ENCODE measurements at places on chromosomes 1 and 21. TPM values are rescaled to one million over a fixed set of nuclear protein-coding genes. Genes with fewer than 3 reads are reported as not detected.

CRYBG2 gene
- 10.3 TPM for total RNA-seq

FCRL6 gene
- total RNA-seq, result 7.3 TPM

FLG2 gene
- total RNA-seq, result not detected

CD2 gene
- total RNA-seq, result 229 TPM

KCNJ9 gene
- total RNA-seq, result not detected

PCP4 gene
- total RNA-seq, result not detected

CD164L2 gene
- total RNA-seq, result not detected

TINAGL1 gene
- total RNA-seq, result not detected

C4BPA gene
- total RNA-seq, result not detected

IL10 gene
- total RNA-seq, result not detected

ANGPTL3 gene
- total RNA-seq, result not detected

ITGB2 gene
- 416 TPM for total RNA-seq

FAM72A gene
- total RNA-seq, result 21.3 TPM

OR6K3 gene
- not detected for total RNA-seq

- no peak for DNase-seq
Observed at GRCh38 chr1:12338017-12338416, 108.2 kb downstream of the VPS13D start.

- no peak for DNase-seq
Observed at GRCh38 chr1:151039521-151039920, 3.1 kb downstream of the BNIPL start.

DNA sequence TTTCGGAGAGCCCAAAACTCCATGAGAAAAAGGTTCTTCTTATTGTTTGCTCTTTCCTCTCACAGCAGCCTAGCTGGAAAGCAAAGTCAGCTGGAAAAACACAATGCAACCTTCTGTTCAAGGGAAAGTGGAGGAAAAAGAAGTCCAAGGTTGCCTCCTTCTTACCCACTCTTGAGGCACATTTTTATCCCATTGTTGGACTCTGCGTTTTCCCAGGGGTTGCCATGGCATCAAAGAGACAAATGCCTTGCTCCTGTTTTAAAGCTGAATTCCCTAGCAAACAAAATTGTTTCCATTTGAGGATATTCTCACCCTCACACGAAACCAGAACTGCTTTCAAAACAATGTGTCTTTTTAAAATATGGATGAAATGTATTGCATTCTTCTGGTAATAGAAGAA is 45.1 kb upstream of the PALMD start:
- DNase-seq, result no peak

DNA sequence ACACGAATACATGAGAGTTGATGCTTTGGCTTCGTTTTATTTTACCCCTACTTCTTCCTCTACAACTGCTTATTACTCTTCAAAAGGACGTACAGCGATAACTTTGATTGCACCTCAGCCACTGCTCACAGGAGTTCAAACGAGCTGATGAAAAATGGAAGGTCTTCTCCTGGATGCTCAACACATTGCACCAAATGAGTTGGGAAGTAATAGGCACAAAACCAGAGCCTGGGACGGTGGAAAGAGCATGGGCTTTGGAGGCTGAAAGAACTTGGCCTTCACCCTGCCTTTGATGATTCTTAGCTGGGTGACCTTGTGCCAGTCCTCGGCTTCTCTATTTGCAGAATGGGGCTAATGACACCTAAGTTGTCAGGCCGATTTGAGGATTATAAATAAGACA is 4.8 kb downstream of the CD53 start:
- no peak for DNase-seq

GRCh38 chr1:174999936-175000696 is at the start of gene CACYBP:
Gene CACYBP, plus strand, starts transcription at chr1:174999947. Its CDS starts 234 bp downstream, at chr1:175000181.
- no peak for DNase-seq

DNA sequence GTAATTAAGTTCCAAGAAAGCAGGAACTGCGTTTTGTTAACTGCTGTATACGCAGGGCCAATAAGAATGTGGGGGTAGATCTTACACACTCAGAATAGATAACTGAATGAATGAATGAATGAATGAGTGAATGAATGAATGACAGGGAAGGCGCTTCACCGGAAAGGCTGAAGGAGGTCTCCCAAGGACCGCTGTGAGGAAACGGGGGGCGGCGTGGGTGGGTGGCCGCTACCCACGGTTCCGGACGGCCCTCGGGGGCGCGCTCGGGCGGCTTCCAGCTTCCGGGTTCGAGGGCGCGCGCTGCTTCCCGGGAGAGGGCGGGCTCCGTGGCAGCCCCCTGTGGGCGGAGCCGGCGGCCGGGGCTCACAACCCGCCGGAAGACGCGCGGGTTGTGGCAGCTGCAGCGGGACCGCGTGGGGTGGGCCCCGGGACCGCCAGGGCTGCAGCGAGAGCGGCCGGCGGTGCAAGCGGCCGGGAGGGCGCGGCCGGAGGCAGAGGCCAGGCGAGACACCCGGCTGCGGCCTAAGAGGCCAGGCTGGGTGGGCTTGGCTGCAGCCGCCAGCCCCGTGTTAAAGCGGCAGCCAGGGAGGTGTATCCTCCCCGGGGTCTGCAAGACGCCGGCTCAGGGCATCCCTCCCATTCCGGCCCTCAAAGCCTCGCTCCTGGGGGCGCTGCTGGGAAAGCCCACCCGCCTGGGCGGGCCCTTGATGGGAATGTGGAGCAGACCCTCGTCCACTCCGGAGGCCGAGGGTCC is at the start of gene ZFP69:
Gene ZFP69 (plus strand): TSS at position 367 of the 754 bp plus-strand sequence. CDS start 2,072 bp downstream, outside the sequence.
- DNase-seq, result peak; percentile 90

- DNase-seq, result no peak
Observed at GRCh38 chr21:29641635-29642550, 297.9 kb downstream of the GRIK1 start.

DNA sequence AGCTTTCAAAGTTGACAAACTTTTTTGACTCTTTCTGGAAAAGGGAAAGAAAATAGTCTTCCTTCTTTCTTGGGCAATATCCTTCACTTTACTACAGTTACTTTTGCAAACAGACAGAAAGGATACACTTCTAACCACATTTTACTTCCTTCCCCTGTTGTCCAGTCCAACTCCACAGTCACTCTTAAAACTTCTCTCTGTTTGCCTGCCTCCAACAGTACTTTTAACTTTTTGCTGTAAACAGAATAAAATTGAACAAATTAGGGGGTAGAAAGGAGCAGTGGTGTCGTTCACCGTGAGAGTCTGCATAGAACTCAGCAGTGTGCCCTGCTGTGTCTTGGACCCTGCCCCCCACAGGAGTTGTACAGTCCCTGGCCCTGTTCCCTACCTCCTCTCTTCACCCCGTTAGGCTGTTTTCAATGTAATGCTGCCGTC is 160.8 kb upstream of the SGIP1 start:
- no peak for DNase-seq

DNA sequence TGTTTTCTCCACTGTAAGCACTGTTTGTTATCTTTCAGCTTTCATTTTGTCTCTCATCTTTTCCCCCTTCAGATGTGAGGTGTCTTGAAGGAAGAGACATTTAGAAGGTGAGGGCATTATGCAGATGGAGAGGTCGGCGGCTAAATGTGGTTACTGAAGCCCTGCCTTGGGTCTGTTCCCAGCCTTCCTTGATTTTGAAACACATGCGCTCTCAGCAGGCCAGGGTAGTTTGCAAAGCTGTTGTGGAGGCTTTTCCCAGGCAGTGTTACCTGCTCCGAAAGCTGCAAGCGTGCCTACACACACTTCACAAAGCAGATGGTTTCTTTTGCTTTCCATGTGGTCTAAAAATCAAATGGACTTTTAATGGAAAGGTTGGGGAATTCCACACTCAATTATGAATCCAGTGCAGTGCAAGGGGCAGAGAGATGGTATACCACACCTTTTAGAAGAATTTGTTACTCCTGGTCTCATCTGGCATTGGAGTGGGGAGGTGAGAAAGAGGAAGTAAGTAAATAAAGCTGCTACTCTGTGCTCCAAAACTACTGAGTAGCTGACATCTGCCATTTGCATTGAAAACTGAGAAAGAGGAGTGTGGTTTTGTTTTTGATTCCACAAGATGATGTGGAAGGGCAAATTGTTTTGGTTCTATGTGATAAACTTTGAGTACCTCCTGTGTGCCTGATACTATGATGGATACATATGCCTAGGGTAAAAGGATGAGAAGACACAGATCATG is 91.9 kb downstream of the NFIA start:
- DNase-seq, result no peak

DNA sequence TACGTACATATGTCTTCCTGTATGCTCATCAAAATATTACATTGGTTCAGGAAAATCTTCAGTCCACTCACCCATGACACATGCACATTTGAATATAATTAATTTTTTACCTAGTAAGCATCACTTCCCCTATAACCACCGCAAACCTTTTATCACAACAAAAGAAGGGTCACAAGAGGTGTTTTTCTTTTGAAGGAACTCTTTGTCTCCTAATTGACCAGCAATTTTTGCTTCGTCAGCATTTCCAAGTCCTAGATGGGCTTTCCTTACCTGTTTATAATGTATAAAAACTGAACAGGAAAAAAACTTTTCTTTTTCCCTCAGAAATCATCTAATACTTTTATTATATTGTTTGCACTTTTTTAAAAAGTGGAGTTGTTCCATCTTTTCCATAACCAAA is 631.3 kb downstream of the PLA2G4A start:
- no peak for DNase-seq

DNA sequence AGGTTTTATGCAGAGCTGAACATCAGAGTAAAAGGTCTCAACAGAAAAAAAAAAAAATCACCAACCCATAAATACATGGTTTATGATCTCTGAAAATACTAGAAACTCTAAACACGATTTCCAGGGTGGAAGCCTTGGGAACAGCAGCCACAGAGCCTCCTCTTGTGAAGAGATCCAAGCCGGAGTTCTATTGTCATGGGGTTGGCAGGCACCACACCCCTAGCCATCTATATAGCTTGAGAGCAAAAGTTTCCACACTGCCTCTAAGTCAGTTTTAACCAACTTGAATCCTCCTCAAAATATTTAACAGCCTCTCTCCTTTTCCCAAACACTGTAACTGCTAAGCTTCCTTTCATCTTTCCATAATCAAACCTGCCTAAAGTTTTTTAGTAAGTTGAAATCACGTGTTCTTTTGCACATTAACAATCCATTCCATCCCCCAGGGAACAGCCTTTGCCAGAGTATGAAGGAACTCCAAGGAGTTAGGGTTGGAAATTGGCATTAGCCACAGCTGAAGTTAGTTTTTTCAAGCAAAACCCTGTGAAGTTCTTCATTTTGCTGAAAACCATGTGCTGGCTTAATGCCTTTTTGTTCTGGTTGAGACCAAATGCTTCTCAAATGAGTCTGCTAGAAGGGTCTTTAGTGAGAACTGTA is 13.8 kb upstream of the SEC16B start:
- no peak for DNase-seq

DNA sequence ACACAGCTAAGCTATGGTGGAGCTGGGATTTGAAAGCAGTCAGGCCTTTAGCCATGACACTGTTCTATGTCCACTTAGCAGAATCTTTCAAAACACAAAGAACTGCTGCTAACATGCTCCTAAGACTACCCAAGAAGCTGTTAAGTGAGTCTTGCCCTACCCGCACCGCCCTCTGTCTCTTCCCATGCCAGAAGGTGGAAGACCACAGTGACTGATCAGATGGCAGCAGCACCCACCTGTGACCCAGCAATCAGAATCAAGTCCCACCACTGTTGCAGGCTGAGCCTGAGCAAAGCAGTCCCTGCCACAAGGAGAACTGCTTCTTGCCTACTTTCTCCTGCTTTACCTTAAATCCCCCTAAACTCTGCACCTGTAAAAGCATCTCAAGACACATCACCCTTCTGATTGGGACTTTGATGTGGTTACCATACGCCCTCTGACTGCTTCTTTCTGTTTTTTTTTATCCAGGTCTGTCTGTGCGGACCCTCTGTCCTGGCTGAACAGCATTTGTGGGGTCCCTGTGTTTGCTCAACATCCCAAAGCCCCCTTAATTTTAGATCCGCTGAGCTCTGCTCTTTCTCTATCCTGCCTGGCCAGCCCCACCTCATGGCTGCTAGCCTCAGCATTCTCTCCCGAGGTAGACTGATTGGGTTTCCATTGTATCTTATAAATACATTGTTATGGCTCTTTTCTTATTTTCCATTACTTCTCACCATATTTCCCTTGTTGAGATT is 16.0 kb downstream of the IRF2BP2 start:
- no peak for DNase-seq

GRCh38 chr1:159943908-159944622 is 1.3 kb downstream of the IGSF9 start:
- DNase-seq, result no peak

DNA sequence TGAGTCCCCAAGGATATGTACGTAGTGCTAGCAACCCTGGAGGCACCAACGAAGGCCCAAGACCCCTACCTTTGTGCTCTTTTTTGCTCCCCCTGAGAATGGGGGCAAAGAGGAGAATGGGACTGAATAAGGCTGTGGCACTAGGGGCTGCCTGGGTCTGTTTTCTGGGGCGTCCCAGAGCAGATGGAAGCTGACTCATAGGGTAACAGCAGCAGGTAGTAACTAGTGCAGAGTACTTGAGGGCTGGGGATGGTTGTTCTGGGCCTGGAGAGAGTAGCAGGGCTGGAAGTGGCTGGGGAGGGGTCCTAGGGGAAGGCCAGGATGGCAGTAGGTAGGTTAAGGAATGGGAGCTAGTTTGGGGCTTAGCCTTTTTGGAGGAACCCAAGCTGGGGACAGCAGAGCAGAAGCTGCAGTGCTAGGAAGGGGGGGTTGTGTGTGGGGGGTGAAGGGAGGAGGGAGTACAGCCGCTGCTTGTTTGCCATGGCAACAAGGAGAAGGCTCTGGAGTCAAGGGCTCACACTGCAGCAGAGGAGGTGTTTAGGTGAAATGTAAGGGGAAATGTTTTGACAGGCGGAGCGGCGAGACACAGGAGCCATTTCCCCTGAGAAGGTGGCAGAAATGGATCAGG is 1.8 kb downstream of the NCDN start:
- no peak for DNase-seq

DNA sequence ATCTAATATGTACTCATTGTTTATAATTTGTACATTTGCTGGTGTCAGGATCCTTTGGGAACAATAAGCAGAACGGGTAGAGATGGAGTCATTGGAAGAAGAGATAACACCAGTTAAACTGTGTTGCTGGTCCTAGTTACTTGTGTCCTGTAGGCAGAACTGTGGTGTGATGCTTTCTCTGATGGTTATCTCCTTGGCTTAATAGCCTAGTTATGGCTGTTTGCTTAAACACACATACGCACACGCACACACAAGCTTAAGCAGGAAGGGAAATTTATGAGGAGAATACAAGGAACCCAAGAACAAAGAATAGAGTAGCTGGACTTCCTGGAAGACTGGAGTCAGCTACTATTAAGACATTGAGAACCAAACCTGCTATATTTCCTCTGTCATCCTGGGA is 5.7 kb upstream of the PKN2 start:
- DNase-seq, result no peak

- no peak for DNase-seq
Observed at GRCh38 chr1:172376431-172376830, 44.1 kb upstream of the C1orf105 start.

GRCh38 chr21:15058854-15059263 is 5.9 kb downstream of the NRIP1 start:
- no peak for DNase-seq

DNA sequence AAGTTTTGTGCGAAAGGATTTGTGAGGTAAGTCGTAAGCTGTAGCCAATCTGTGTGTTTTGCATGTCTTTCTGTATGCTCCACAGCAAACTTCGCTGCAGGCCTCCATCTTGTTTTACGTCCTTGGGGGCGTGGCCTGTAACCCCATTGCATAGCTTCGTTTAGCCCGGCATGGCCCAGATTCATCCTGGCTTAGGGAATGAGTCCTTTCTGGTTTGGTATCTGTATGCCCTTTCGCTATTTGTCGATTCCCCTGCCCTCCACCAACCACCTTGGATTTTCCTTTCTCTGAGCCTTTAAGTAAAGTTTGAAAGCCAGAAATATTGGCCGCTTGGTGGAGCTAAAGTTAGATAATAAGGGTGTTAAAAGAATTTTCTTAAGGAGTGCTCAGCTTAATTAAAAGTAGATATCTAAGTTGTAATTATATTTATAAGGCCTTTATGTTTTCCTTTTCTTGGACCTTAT is 1.1 kb downstream of the THEM4 start:
- DNase-seq, result no peak

GRCh38 chr1:150194381-150195031 is 41.4 kb downstream of the ANP32E start:
- DNase-seq, result no peak

All from activated naive CD8-positive, alpha-beta T cell treated with anti-CD3 and anti-CD28 coated beads, Interleukin-2, amount 10 ng/mL, durations not matched to agents 7 days and 5 days (primary cell).